ENCODE measurements at places on chromosomes 16 and 17. TPM values are rescaled to one million over a fixed set of nuclear protein-coding genes. Genes with fewer than 3 reads are reported as not detected.

- no peaks in the 10 kb centered on the region for H3K27me3 ChIP-seq
- H3K4me3 ChIP-seq, result no peak overlapping the region
- H3K27ac ChIP-seq, result peak overlapping the region; percentile 77
- peaks cover 8% of the 10 kb centered on the region for H3K36me3 ChIP-seq
- peaks cover 31% of the 10 kb centered on the region for H3K4me1 ChIP-seq
- DNase-seq, result peak; percentile 93
These were observed 3.0 kb upstream of the UBB start for GRCh38 chr17:16377941-16378341.

GRCh38 chr16:17552351-17552750 lies 81.6 kb upstream of the XYLT1 start:
- no peak overlapping the region for H3K4me3 ChIP-seq
- DNase-seq, result no peak
- no peaks in the 10 kb centered on the region for H3K4me1 ChIP-seq
- H3K36me3 ChIP-seq, result no peaks in the 10 kb centered on the region
- H3K27me3 ChIP-seq, result no peaks in the 10 kb centered on the region

DNA sequence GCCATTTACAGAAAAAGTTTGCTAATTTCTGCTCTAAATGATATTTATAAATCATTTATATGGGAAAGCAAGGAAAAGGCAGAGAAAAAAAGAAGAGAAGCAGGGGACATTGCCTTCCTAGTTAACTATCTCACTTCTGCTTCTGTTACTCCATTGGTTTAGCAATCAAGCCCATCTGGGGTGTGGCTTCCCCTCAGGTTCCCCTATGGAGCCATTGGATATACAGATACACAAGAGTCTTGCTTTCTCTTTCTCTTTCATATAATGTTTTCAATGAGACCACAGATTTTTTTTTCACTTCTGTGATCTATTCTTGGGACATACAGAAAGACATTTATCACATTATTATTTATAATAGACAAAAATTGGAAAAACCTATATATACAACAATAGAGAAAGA lies 105.6 kb upstream of the TOM1L1 start:
- no peak overlapping the region for H3K27ac ChIP-seq
- no peaks in the 10 kb centered on the region for H3K4me1 ChIP-seq
- no peak overlapping the region for H3K4me3 ChIP-seq
- H3K36me3 ChIP-seq, result no peaks in the 10 kb centered on the region

GRCh38 chr16:69707920-69708683 lies 18.3 kb downstream of the NQO1 start:
- DNase-seq, result no peak
- H3K4me1 ChIP-seq, result peaks cover 8% of the 10 kb centered on the region
- no peaks in the 10 kb centered on the region for H3K27me3 ChIP-seq

DNA sequence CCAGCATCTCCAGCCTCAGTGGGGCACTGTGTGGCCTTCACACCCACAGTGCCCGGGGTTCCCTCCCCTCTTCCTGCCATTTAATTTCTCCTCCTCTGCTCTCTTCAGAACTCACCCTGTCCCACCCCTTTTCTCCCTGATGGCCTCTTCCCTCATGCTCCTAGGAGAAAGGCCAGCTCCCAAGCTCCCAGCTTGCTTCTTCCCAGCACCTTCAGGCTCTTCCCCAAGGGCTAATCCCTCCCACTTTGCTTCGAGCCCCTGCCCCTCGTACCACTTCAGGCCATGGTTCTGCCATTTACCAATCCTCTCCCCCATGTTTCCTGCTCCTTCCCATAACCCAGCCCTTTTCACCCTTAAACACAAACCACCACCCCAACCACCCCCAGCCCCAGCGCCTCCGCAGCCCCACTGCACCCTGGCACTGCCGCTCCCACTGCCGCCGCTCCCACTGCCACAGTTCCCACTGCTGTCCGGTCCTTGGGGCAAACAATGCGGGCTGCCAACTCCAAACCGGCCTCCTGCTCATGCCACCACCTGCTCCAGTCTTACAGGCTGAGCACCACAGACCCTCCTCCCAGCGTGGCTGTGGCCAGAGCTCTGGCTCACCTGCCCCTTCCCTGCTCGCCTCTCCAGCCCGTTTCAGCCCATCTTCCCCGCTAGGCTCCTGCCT lies 28.6 kb downstream of the ADAM11 start:
- H3K36me3 ChIP-seq, result no peaks in the 10 kb centered on the region
- H3K4me3 ChIP-seq, result no peak overlapping the region
- no peak for DNase-seq
- no peak overlapping the region for H3K27ac ChIP-seq

SHBG gene
- not detected for total RNA-seq

NPIPA2 gene
- total RNA-seq, result 1.4 TPM

KRTAP4-1 gene
- total RNA-seq, result not detected

KRT23 gene
- total RNA-seq, result not detected

TBC1D3G gene
- total RNA-seq, result not detected
